ENCODE measurements at places on chromosomes 3 and 15.

GRCh38 chr3:182716114-182716688 lies 77.1 kb upstream of the ATP11B start:
- DNase-seq, result no peak

GRCh38 chr3:73291541-73291940 lies 230.1 kb downstream of the EBLN2 start:
- DNase-seq, result no peak

GRCh38 chr3:14803981-14804834 lies 14.6 kb upstream of the FGD5 start:
- no peak for DNase-seq

GRCh38 chr3:42720126-42720525 lies 17.5 kb upstream of the HHATL start:
- no peak for DNase-seq

GRCh38 chr3:54026543-54026942 lies 95.8 kb upstream of the CACNA2D3 start:
- no peak for DNase-seq

GRCh38 chr15:70093070-70093469 lies 4.6 kb downstream of the TLE3 start:
- DNase-seq, result no peak
